ENCODE measurements at places on chromosomes 7 and 10.

DNA sequence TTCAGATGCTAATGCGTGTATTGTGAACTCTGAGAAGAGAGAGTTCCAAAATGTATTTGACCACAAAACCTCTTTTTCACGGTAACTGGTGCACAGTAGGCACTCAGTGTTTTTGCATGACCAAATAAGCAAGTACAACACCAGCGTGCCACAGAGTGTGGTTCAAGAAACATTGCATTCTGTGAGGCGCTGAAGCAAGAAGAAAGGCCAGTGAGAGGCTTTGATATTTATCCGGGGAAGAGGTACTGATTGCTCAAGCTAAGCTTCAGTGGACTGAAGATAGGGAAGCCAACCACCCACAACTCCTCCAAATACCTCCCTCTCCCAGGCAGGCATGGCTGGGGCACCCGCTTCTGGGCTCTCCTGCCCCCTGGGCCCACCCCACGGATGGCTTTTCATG lies 611.2 kb downstream of the SDK1 start:
- DNase-seq, result no peak

DNA sequence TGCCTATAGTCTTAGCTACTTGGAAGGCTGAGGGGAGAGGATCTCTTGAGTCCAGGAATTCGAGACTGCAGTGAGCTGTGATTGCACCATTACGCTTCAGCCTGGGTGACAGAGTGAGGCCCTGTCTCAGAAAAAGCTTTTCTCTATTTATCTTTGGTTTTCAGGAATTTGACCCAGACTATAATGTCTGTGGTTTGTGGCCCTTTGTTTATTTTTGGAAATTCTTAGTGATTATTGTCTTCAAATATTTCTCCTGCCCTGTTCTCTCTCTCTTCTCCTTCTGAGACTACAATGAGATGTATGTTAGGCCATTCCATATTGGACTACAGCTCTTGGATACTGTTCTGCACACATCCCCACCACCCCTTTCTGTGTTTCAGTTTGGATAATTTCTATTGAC lies 4.7 kb downstream of the MUC12 start:
- DNase-seq, result no peak

DNA sequence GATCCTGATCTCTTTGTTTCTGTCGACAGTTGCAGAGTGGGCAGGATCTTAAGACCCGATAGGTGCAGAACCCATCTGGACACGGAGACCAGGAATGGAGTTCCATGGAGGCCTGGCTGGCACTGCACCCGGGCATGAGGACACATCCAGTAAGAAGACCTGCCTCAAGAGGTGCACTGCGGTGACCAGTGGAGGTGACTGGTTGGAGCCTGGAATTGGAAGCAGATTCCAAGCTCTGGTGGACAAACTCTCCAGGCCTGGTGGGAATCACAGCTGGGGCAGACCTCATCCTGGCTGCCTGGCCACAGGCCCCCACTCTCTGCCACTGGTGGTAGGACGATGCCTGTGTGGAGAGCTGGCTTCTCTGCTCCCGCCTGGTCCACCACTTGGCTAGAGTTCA lies 31.0 kb downstream of the ZNF775 start:
- no peak for DNase-seq

GRCh38 chr10:44506386-44506785 lies 121.5 kb upstream of the CXCL12 start:
- DNase-seq, result no peak

- DNase-seq, result peak; percentile 26
Observed at GRCh38 chr7:127107601-127108007, 145.1 kb downstream of the GRM8 start.

GRCh38 chr7:154915600-154915999 lies 87.3 kb downstream of the PAXIP1 start:
- DNase-seq, result no peak

GRCh38 chr7:78306634-78307033 lies 508.1 kb downstream of the PHTF2 start:
- DNase-seq, result no peak

DNA sequence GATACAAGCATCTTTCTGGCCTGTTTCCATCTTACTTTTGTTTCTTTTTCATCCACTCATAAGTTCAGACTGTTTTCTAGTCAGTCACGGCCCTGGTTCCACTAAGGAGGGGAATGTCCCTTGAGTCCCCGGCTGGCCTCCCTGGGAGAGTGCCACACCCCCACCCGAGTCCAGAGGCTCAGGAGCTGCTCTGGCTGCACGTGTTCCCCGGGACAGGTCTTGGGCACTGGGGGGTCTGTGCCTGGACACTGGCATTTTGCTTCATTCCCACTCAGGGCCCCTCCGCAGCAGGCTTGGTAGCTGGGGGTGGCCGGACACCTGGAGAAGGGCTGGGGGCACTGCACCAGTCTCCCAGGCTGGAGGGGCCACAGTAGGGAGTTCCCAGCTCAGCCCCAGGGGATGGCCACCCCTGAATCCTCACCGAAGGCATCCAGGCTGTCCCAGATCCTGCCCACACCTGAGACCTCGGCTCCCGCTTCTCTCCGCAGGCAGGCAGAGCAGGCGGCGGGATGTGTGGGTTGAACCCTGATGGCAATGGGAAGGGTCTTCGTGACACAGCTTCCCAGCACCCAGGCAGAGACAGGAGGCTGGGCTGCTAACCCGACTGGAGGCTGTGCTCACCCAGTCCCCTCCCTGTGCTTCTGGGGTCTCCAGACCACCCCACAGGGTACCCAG lies 92.3 kb downstream of the BMS1 start:
- DNase-seq, result no peak

- DNase-seq, result no peak
Observed at GRCh38 chr10:113434950-113435349, 117.9 kb upstream of the HABP2 start.

DNA sequence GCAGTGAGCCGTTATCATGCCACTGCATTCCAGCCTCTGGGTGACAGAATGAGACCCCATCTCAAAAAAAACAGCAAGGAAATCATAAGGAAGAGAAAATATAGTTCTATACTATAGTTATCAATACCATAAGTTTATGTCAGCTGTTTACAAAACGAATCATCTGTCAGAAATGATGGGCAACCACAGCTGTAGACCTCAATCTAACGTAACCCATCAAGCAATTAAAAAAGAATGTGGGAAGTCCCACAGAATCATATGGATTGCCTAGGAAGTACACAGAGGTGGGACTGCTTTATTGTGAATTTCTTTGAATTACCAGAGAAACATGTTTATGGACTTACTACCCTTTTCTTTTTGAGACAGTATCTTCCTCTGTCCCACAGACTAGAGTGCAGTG lies 6.9 kb downstream of the NRBF2 start:
- no peak for DNase-seq

- no peak for DNase-seq
Observed at GRCh38 chr7:16688249-16688648, 42.3 kb downstream of the BZW2 start.

DNA sequence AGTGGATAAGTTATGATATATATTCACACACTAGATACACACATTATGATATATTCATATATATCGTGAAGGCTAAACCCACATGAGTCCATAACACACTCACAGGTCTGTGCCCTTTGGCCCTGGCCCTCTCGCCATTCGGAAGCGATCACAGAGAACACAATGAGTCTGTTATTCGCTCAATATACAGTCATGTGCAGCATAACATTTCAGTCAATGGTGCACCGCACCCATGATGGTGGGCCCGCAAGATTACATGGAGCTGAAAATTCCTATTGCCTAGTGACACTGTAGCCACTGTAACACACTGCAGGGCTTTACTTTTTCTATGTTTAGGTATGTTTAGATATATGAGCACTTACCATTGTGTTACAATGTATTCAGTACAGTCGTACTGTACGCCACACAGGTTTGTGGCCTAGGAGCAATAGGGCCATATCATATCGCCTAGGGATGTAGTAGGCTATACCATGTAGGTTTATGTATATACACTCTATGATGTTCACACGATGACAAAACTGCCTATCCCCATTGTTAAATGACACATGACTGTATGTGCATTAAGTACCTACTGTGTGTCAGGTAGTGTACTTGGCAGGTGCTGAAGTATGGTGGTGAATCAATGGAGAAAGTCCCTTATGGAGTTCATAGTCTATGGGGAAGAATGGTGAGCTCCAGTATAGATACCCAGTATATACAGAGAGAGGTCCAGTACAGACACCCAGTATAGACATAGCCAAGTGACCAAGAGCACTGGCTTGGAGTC lies 198.8 kb upstream of the KLF14 start:
- no peak for DNase-seq

DNA sequence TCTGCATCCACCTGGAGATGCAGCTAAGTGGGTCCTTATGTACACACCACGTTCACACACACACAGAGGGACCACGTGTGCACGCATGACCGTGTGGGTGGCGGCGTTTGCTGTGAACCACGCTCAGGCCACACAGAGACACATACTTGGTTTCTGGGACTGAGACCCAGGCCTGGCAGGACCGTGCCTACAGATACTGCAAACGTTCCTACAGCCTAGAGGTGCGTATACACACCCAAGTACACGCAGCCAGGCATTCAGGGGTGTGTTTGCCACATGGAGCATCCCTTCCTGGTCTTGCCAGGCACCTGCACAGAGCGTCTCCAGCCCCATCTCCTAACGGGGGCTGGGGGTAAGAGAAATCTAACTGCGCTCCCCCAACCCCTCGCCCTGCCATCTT lies 49.0 kb upstream of the GTF2IRD1 start:
- no peak for DNase-seq

GRCh38 chr7:128167042-128167701 lies 73.9 kb upstream of the LEP start:
- DNase-seq, result peak; percentile 3

DNA sequence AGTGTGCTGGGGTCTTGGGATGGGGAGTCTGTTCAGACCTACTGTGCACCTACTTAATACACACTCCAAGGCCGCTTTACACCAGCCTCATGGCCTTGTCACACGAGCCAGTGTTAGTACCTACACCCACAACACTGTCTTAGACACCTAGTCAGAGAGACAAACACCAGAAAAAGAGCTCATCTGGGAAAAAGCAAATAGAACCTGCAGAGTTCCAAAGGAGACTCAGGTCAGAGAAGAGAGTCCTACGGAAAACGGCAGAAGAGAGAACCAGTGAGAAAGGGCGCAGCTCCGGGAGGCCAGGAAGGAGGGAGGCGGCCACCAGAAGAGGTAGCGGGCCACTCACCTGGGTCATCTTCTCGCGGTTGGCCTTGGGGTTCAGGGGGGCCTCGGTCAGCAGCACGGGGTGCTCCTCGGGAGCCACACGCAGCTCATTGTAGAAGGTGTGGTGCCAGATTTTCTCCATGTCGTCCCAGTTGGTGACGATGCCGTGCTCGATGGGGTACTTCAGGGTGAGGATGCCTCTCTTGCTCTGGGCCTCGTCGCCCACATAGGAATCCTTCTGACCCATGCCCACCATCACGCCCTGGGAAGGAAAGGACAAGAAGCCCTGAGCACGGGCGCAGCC lies 105.3 kb upstream of the TNRC18 start:
- no peak for DNase-seq

GRCh38 chr7:46835556-46835955 lies 746.4 kb downstream of the TNS3 start:
- no peak for DNase-seq

DNA sequence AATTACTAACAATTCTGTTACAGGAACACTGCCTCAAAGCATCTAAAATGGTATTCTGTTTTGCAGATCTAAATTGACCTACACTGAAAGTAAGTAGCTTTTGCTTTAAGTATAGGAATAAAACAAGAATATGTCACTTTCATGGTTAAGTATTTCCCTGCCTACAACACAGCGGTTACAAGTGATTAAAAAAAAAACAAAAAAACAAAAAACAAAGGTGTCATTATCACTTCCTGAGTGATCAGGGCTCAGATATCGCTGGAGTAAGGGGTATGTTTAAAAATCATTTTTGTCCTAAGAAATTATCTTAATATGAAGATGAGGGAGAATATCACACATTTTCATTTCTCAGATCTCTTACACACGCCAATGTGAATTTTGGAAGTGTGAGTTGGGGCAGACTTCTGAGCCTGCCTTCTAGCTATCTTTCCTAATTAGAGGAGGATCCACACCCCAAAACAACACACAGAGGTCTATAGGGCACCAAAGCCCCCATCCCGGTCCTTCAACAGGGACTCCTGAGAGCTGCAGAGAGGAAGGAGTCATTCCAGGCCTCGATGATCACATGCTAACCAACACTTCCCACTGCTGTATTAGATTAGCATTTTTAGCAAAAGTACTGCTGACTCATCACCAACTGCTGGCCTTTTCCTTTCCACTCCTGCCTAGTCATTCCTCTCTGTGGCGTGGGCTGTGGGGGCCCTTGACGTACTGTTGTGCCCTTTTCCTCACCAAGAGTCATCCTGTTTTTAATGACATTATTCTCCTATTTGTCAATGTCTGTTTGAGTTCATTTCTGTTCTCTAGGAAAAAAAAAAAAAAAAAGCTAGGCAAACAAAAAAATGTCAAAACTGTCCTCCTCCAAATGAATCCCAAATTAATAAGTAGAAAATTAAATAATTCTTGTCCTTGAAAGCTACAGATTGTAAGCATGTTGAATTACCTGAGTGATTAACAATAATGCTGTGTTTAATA lies 31.2 kb downstream of the PRTFDC1 start:
- no peak for DNase-seq

- DNase-seq, result no peak
Observed at GRCh38 chr7:107446988-107447387, 22.9 kb upstream of the GPR22 start.

DNA sequence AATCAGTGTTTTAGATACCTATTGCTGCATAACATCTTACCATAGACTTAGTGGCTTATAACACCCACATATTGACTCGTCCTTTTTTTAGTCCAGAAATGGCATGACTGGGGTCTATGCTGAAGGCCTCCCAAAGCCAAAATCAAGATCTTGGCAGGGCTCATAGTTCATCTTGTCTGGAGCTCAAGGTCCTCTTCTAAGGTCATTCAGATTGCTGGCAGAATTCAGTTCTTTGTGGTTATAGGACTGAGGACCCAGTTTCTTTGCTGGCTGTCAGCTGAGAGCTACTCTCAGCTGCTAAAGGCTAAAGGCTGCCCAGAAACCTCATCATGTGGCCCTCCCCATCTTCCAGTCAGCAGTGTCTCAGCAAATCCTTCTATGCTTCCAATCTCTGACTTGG lies 165.5 kb downstream of the FAM107B start:
- no peak for DNase-seq

DNA sequence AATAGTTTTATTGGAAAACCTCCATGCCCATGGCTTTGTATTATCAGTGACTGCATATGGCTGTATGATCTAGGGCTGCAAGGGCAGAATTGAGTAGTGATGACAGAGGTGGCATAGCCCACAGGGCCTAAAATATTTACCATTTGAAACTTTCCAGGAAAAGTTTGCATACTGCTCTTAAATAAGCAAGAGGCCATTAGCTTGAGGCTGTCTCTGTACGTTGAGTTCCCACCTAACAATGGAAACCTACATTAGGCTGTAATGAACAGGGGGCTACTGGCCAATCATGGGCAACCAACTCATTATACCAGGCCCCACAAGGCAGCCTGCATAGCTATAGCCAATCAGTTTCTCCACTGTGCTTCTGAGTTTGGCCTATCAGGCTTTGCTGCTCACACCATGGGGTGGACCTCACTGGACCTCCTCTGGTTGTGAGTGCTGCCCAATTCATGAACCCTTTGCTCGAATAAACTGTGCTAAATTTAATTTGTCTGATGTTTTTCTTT lies 673 bp upstream of the ST8SIA6 start:
- no peak for DNase-seq

GRCh38 chr10:101784558-101784957 lies 1.3 kb upstream of the NPM3 start:
- DNase-seq, result no peak

- no peak for DNase-seq
Observed at GRCh38 chr10:87942884-87943527, 79.6 kb downstream of the PTEN start.

Data from CD4-positive, alpha-beta T cell treated with Interleukin-10 for 1 hour (primary cell).